Suppressor macrophage (primary cell): ENCODE measurements at places on chromosomes 7 and 10.
A peak's percentile ranks its signal among the peaks of the same experiment; 100 is the strongest.

GRCh38 chr7:18429547-18429946 is 66.0 kb upstream of the HDAC9 start:
- DNase-seq, result no peak

GRCh38 chr7:12572941-12573575 is 2.5 kb downstream of the SCIN start:
- DNase-seq, result peak; percentile 33

DNA sequence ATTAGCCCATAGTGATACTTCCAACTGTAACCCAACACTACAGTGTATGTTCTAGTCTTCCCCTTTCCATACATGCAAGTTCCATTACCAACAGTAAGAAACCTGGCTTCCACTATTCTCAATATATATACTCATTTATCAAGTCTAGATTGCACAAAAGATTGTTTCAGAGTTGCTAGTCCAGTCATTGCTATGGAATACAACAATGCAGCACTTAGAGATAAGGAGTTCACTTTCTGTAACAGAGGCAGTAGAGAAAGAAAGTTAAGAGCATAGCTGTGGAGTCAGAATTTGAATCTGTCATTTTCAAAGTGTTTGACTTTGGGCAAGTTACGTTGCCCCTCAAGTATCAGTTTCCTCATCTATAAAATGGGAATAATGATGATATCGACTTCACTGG is 90.1 kb downstream of the RTKN2 start:
- no peak for DNase-seq

- no peak for DNase-seq
Observed at GRCh38 chr7:156279635-156280034, 360.9 kb upstream of the RNF32 start.

GRCh38 chr7:45923290-45923689 is 2.2 kb upstream of the IGFBP3 start:
- peak; percentile 78 for DNase-seq
